Small intestine (tissue), 16 donors: ENCODE measurements at places on chromosomes 2 and 18. TPM values are rescaled to one million over a fixed set of nuclear protein-coding genes. Genes with fewer than 3 reads are reported as not detected.

- H3K27ac ChIP-seq: no peak overlapping the region
- no peak overlapping the region for H3K4me3 ChIP-seq
- no peaks in the 10 kb centered on the region for H3K4me1 ChIP-seq
- H3K36me3 ChIP-seq: no peaks in the 10 kb centered on the region
- DNase-seq: no peak
Measured at GRCh38 chr2:67783026-67783425, 279.8 kb downstream of the C1D start.

The SCG2 gene
- polyA plus RNA-seq: 4.0 TPM

The UGT1A10 gene
- 0.27 TPM for polyA plus RNA-seq

- H3K4me3 ChIP-seq: no peak overlapping the region
- H3K27me3 ChIP-seq: no peaks in the 10 kb centered on the region
- no peak overlapping the region for H3K27ac ChIP-seq
- H3K36me3 ChIP-seq: no peaks in the 10 kb centered on the region
- no peaks in the 10 kb centered on the region for H3K4me1 ChIP-seq
- no peak for DNase-seq
Measured at GRCh38 chr2:227942021-227942420, 70.6 kb downstream of the DAW1 start.

DNA sequence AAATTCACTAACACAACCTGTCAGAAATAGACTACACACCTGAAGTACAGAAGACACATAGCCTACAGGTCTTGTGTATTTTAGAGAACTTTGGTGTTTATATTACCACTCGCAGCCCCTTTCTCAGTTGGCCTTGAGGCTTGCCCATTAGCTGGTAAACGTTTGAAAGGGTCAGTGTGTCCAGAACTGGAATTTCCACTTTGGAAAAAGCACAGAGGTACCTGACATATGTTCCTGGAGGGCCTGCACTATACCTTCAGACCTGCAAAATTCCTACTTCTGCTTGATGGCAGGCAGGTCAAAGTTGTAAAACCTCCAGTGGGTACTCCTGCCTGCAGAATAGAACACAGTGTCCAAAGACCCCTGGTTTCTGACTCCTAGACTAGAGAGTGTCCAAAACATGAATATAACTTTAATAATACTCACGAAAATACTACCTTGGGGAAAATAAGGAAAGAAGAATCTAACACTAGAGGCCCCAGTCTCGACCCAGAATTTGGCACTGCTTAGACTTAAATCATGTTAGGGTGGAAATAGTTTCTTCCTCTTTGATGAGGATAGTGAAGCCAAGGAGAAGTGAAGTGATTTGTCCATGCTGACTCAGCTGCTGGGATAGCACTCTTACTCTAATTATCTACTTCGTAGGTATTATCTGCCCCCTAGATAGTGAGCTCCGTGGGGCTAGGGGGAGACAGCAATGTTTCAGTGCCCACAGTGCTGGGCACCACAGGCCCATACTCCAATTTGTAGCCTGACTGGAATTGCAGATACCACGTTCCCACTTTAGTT is 2.8 kb downstream of the KCTD1 start:
- peaks cover 22% of the 10 kb centered on the region for H3K27me3 ChIP-seq
- H3K27ac ChIP-seq: no peak overlapping the region
- no peak overlapping the region for H3K4me3 ChIP-seq
- no peak for DNase-seq

DNA sequence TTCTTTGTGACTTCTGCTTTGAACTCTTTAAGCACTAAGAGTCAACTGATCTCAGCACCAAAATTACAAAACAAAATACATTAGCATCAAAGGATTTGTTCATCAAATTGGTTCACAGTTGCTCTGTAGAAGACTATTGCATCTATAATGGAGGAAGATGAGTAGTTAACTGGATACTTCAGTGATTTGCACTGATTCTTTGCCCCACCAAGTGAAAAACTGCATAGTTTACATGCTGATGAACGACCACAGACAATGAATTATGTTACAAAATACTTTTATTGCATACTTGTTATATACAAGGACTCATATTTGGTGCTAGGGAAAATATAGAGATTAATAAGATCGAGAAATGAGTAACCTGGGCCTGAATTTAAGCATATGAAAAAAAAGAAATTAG is 107.2 kb downstream of the SCG2 start:
- H3K4me1 ChIP-seq: no peaks in the 10 kb centered on the region
- H3K27ac ChIP-seq: no peak overlapping the region
- no peaks in the 10 kb centered on the region for H3K27me3 ChIP-seq
- no peak for DNase-seq
- no peak overlapping the region for H3K4me3 ChIP-seq
